ENCODE measurements at places on chromosomes 4 and X.

DNA sequence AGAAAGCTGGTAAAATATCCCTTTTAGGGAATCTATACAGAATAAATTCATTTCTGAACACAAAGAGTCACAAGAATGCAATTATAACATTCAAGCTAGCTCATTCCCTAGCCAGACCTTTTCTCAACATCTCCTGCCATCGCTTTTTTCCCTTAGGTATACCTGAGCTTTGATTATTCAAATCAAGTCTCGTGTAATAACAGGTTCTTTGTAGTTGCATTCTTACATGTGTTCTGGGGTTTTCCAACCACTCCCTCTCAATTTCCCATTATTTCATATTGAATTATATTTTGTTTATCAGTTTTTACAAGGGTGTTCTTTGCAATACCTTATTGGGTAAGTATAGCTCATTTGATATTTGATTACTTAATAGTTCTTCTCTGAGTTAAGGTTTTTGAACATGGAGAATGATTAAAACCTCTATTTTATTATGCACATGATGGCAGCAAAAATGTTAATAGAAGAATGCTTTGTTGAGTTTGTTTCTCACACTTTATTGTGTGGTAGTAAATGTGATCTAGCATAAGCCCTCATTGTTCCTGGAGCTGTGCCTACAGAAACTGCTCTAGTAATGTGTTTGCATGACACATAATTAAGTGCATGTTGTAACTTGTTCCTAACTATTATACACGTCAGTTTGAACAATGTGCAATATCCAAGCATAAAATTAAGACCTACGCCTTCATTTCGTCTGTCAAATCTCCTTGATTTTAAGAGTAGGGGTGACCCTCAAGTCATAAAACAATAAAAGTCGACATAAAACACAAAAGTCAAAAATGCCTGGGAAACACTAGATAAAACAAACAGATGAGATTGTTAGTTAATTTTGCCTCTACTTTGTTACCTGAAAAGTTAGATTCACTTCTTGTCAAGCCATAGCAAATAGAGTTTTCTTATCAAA lies 124.0 kb upstream of the POF1B start:
- DNase-seq: peak; percentile 91

DNA sequence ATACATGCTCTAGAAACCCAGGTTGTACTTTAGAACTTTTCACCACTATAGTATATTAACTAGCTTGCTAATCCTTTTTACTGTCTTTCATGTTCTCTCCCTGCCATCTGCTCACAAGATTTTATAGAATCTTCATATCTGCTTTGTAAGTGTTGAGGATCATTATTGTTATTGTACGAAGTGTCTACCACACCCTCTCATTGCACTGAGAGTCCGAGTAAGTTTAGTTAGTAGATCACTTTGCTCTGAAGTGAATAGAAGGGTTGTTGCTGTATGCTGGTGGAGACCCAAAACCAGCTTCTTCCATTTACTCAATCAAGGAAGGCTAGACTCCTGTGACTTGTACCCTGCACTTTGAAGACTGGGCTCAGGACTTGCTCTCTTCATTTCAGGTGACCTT lies 17.1 kb downstream of the GAB1 start:
- DNase-seq: peak; percentile 19

GRCh38 chr4:151652841-151653547 lies 107.8 kb downstream of the GATB start:
- DNase-seq: no peak

DNA sequence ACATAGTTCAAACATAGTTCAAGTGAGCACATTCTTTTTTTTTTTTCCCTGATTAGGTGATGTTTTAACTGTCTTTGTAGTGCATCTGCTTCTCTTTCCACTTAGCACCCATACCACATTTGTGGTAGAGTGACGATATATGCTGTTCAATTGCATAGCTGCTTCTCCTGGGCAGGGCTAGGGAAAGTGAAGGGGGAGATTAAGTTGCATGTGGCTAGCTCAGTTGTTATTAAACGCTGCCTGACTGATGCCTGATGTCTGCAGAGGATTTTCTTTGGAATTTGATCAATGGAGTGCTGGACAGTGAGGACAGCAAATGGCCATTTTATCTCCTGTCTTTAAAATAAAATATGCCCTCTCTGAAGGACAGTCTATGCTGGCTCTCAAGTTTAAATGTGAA lies 63.7 kb downstream of the ANK2 start:
- no peak for DNase-seq

GRCh38 chrX:118530219-118530911 lies 34.8 kb downstream of the DOCK11 start:
- no peak for DNase-seq

GRCh38 chrX:3577551-3577950 lies 135.9 kb downstream of the PRKX start:
- DNase-seq: no peak

- DNase-seq: peak; percentile 44
These were observed 18.0 kb downstream of the RPS3A start for GRCh38 chr4:151117371-151117962.

DNA sequence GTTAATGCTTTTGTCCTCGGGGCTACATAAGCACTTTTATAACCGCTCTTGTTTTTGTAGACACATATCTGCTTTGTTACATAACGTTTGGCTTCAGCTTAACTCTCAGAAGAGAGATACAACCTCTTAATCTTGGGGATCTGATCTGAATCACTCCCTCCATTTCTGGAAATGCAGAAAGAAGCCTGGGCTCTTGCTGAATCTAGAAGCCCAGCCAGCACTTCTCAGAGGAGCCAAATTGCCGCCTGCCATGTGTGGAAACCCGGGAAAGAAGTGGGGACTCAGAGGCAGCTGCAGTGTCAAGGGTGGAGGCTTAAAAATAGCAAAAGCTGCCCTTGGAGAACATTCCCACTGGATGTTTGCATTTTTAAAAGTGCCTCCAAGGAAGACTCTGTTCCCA lies 69.3 kb upstream of the LDB2 start:
- DNase-seq: no peak

DNA sequence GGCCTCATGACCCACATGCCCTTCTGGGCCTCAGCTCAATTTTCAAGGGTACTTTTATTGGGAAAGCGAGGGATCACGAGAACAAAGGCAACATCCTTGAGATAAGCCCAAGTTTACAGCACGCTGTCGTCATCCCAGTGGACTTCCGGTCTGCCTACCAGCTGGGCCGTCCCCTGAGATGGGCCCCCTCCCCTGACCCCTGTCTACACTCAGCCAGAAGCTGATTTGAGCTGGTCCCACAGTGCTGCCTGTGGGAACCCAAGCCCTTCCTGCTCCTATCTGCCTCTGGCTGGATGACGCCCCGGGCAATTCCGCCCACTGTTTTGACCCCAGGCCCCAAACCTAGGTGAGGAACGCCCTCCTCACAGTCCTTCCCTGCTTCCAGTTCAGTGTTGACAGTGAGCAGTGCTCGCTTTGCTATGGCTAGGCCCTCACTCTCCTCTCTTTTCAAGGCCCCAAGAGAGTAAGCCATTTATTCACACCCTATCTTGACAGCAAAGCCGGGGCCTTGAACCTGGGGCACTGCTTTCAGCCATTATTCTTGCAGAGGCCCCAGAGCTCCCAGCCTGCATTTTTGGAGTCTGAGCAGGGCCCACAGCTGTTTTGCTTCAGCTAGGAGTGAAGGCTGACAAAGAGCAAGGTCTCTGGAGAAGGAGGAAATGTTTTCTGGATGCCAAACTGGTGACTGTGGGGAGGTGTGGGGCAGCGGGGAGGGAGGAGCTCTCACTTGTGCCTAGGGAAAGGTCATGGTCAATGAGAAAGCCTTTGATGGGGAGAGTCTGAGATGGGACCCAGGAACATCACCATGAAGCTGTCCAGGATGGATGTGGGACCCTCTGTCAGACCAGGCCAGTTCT lies 164.6 kb upstream of the BCOR start:
- DNase-seq: no peak

GRCh38 chrX:118496763-118497079 lies 1.1 kb downstream of the DOCK11 start:
- peak; percentile 52 for DNase-seq

DNA sequence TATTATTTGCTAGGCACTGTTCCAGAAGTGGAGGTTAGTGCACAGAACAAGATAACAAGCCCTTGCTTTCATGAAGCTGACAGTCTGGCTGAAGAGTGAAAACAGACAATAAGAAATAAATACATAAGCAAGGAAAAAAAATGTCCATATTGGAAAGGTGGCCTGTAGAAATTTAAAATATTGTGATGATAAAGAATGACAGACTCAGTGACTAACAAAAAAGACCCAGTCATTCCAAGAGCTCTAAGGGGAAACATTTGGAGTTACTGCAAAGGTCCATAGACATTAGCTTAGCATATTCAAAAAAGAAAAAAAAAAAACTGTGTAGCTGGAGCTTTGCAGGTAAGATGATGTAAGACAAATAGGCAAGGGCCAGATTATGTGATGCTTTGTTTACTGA lies 1.0 kb upstream of the ANTXR2 start:
- no peak for DNase-seq

- no peak for DNase-seq
These were observed 111.2 kb downstream of the ZNF518B start for GRCh38 chr4:10346023-10346422.

DNA sequence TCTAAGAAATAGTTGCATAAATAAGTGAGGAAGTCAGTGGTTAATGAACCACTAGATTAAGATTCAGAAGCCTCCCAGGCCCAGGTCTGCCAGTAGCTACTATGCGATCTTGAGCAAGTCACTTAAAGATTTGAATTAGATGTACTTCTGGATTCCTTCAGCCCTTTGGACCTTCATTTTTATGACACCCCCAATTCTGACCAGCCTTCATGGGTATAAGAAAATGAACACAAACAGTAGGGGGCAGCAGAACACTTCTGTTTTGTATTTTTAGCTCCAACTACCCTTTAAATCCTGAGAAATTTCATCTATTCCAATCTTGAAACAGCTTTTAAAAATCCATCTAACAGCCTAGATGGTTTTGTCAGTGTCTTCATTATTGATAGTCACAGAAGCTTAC lies 19.0 kb downstream of the TMEM47 start:
- DNase-seq: peak; percentile 27

DNA sequence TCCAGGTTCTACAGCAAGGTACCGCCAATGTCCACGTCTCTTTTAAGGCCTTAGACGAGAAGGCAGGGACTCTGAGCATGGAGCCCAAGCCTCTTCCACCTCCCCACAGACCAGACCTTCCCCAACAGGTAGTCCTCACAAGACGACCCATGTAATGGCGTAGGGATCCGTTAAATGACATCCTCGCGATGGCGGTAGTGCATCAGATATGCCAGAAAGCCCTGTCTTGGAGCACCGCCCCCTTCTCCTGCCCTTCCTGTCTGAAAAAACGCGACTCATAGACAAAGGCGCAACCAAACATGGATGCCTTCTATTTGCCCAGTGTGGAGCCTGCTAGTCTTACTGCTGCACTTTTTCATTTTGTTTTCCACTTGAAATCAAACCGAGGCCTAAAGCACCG lies 185.4 kb downstream of the OR13H1 start:
- no peak for DNase-seq

GRCh38 chr4:16079046-16079445 lies 4.8 kb downstream of the PROM1 start:
- DNase-seq: no peak

DNA sequence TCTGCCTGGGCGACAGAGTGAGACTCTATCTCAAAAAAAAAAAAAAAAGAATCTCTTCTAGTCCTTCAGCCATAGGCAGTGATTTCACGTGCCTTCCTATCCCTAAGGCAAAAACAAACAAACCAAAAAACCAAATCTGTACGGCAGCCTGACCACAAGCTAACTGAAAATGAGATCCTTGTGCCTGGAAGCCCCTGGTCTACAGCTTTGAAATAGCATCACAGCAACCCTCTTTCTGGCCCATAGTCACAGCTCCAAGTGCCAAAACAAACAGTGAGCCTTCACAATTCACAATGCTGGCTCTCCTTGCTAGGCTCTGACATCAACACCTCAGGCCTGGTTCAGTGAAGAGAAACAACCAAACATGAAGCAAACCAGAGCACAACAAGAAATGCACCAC lies 46.1 kb downstream of the TMEM150C start:
- DNase-seq: peak; percentile 64

- DNase-seq: no peak
These were observed 301.4 kb upstream of the AADAT start for GRCh38 chr4:170391066-170391740.

DNA sequence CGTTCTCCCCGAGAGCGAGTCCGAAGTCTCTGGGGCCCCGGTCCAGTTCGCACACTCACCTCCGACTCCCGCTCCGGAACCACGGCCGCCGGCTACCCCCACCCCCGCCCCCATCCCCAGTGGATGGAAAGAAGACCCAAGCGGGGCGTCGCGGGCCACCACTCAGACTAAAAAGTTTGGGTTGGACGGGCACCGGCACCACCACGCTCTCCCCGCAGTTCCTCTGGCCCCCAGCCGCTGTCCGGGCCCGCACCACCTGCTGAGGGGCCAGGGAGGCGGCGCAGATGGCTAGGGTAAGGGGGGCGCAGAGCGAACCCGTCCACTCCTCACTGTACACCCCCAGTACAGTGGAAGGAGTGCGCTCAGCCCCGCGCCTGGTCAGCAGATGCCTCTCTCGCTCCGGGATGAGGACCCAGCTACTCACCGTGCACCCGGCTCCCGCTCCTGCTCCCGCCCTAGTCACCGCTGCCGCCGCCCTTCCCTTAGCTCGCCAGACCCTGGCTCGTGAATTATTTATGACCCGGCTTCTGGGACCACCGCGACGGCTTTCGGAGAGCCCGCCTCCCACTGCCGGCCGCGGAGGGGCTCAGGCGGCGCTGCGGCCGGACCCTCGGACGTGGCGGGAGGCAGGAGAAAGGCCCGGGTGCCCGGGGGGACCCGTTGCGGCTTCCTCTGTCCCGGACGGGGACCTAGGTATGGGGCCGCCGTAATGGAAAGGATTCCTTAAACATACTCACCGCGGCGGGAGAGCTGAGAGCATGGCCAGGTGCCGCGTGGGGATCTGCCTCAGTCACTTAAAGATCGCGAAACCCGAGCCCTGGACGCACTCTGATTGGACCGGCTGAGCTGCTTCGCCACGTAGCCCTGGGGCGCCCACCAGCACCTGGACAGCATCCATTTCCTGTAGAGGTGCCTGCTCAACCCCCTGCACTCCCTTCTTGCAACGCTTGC lies at the start of gene PROM1:
Gene PROM1, minus strand, starts transcription at position 783 of the 951 bp plus-strand sequence. CDS start 8,117 bp downstream, outside the sequence.
- DNase-seq: peak; percentile 86

GRCh38 chrX:110146521-110146920 lies 143.6 kb downstream of the TMEM164 start:
- peak; percentile 73 for DNase-seq

- DNase-seq: peak; percentile 78
These were observed 95.2 kb downstream of the MANBA start for GRCh38 chr4:102665527-102665926.

- DNase-seq: peak; percentile 63
These were observed at the start of gene IL1RAPL1 for GRCh38 chrX:28586981-28587551. Gene IL1RAPL1, plus strand, starts transcription at chrX:28587446.

DNA sequence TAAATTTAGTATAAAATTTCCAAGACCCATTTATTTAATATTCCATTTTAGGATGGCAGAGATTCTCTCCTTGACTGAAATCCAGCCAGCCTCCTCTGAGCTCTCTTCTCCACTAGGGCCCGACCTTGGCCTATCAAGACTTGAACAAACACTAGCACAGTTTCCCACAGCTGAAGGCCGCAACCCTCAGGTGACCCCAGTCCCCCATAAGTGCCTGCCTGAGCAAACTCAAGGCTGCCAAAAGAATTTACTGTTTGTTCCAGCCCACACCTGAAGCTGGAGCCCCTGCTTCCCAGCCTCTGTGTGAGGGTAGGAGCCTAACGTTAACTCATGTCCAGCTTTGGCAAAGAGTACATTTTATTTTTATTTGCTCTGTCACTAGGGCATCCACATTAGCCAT lies 629.0 kb upstream of the ZFP42 start:
- no peak for DNase-seq

Measured in NCI-H69 (cell line).